ENCODE measurements at places on chromosomes 13 and 19. TPM values are rescaled to one million over a fixed set of nuclear protein-coding genes. Genes with fewer than 3 reads are reported as not detected.

POMP gene
- 52.9 TPM for total RNA-seq

F2RL3 gene
- total RNA-seq, result 9.9 TPM

FCAR gene
- total RNA-seq, result 2.0 TPM

NLRP9 gene
- not detected for total RNA-seq

ZIK1 gene
- 3.5 TPM for total RNA-seq

ZNF90 gene
- total RNA-seq, result 6.5 TPM

DNA sequence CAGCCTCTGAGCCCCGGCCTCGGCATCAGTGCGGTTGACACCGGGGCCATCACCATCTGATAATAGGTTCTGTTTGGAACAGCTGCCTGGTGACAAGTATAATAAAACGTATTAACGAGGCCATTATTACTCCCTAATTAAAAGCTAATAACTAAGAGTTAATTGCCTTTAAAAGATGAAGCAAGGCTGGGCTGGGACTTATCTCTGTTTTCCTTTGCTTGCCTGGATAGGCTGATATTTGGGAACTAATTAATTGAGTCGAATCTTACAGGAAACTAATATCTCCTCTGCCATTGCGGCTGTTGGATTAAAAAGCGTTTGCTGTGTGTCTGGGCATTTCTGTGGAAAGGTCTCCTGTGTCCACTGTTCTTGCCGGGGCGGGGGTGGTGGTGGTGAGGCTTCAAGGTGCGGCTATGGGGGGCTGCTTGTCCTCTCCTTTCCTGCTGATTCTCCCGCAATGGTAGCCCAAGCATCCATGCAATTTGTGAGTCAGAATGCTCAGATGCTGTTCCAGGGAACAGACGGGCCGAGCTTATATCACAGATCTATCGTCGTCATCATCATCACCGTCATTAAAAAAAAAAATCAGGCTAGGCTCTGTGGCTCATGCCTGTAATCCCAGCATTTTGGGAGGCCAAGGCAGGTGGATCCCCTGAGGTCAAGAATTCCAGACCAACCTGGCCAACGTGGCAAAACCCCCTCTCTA, 162.7 kb downstream of the PTPRS start:
- H3K4me1 ChIP-seq, result no peaks in the 10 kb centered on the region
- no peak for DNase-seq
- H3K36me3 ChIP-seq, result no peaks in the 10 kb centered on the region
- H3K4me3 ChIP-seq, result no peak overlapping the region

- peak overlapping the region; percentile 80 for H3K27ac ChIP-seq
- H3K4me3 ChIP-seq, result peak overlapping the region; percentile 44
- no peaks in the 10 kb centered on the region for H3K27me3 ChIP-seq
- DNase-seq, result peak; percentile 69
- no peaks in the 10 kb centered on the region for H3K4me1 ChIP-seq
These were observed 1.8 kb downstream of the GADD45B start for GRCh38 chr19:2477732-2478191.

- no peaks in the 10 kb centered on the region for H3K27me3 ChIP-seq
- H3K4me1 ChIP-seq, result no peaks in the 10 kb centered on the region
- no peaks in the 10 kb centered on the region for H3K36me3 ChIP-seq
These were observed 472.7 kb downstream of the RFC3 start for GRCh38 chr13:34290661-34291060.

DNA sequence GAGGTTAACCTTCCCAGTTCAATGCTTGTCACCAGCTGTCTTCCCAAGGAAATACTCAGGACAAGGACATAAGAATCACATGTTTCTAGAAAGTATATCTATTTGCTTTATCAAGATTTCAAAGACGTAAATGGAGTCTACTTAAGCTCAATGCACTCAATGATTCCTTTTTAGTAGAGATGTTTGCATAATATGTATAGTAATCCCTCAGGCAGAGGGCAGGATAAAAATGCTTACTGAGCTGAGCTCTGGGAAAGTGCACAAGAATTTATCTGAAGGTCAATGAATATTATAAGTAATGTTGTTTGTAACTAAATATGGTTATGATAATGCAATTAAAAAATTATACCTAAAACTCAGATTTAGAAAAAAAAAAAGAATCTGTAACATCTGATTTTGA, 1309.4 kb upstream of the SLC10A2 start:
- no peak overlapping the region for H3K27ac ChIP-seq
- no peaks in the 10 kb centered on the region for H3K4me1 ChIP-seq
- no peak overlapping the region for H3K4me3 ChIP-seq
- H3K27me3 ChIP-seq, result no peaks in the 10 kb centered on the region

GRCh38 chr13:26663791-26664190, 96.8 kb downstream of the GPR12 start:
- H3K4me1 ChIP-seq, result no peaks in the 10 kb centered on the region
- H3K27ac ChIP-seq, result no peak overlapping the region
- no peak for DNase-seq
- no peaks in the 10 kb centered on the region for H3K27me3 ChIP-seq
- no peaks in the 10 kb centered on the region for H3K36me3 ChIP-seq

DNA sequence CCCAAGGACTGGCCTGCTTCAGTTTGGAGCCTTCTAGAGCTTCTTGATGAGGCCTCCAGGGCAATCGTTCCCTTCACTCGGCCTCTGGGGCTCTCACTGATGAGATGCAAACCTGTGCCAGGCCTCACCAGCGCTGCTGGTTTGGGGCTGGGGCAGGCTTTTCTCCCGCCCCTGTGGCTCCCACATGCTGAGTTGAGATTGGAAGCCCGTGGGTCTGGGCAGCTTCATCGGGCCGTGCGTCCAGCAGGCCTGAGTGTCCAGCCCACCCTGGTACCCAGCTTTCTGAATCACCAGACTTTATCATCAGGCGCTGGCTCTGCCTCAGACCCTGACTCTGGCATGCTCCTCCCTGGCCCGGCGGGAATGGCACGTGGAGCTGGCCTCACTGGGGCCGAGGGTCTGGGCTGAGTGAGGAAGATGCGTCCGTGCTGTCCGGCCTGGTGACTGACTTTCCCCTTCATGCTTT, 4.3 kb downstream of the CALM3 start:
- H3K36me3 ChIP-seq, result peaks cover 6% of the 10 kb centered on the region
- H3K4me1 ChIP-seq, result peaks cover 4% of the 10 kb centered on the region
- no peaks in the 10 kb centered on the region for H3K27me3 ChIP-seq
- peak overlapping the region; percentile 19 for H3K27ac ChIP-seq

DNA sequence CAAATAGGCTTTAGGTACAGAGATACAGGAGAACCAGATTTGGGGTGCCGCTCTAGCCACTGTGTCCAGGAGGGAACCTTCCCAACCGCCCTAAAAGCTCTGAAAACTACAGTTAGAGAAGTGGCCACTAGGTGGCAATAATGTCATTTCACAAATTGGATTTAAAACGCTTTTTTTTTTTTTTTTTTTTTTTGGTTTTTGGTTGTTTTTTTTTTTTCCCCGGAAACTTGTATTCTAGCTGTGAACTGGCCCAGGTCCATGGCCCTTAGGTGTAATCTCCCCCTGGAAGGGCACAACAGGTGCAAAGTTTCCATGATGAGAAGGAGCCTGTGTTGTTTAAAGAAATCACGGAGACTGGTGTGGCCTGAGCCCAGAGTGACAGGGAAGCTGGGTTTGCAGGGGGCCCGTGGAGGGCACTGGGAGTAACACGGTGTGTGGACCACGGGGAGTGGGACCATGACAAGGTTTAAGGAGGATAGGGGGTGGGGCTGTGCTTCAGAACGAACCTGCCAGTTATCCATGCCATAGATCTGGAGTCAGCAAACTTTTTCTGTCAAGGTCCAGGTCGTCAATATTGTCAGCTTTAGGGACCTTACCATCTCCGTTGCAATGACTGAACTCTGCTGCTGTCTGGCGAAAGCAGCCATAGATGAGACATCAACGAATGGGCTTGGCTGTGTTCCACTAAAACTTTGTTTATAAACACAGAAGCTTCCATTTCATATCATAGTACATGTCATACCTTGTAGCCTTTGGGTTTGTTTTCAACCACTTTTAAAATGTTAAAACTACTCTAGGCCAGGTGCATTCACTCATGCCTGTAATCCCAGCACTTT, 10.1 kb downstream of the OR1I1 start:
- no peak overlapping the region for H3K27ac ChIP-seq
- DNase-seq, result no peak
- H3K36me3 ChIP-seq, result no peaks in the 10 kb centered on the region
- no peak overlapping the region for H3K4me3 ChIP-seq

- H3K4me3 ChIP-seq, result no peak overlapping the region
- DNase-seq, result no peak
- H3K27me3 ChIP-seq, result no peaks in the 10 kb centered on the region
- no peaks in the 10 kb centered on the region for H3K4me1 ChIP-seq
- no peaks in the 10 kb centered on the region for H3K36me3 ChIP-seq
These were observed 62.8 kb downstream of the EFNB2 start for GRCh38 chr13:106472621-106473020.

DNA sequence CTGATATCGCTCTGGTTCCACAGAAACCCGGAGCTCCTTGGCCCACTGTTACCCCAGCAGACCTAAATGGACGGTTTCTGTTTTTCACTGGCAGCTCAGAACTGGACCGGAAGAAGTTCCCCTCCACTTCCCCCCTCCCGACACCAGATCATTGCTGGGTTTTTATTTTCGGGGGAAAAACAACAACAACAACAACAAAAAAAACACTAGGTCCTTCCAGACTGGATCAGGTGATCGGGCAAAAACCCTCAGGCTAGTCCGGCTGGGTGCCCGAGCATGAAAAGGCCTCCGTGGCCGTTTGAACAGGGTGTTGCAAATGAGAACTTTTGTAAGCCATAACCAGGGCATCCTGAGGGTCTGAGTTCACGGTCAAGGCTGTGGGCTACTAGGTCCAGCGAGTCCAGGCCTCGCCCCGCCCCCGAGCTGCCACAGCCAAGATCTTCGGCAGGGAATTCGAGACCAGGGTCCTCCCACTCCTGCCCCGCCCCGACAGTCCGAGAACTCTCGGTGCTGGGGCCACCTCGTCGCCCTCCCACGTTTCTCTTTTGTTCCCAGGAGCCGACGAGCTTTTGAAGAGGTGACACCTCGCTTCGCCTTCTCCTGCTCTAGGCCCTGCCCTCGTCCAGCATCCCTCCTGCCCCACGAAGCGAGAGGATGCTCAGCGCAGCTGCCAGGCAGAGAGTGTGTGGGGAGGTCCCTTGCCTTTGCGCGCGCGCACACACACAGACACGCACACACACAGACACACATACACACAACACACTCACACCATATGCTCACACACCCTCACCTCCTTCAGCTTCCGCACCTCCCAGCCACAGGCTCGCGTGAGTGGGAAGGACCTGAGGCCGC, 8.8 kb downstream of the ZIC2 start:
- H3K27me3 ChIP-seq, result no peaks in the 10 kb centered on the region
- H3K36me3 ChIP-seq, result no peaks in the 10 kb centered on the region
- no peak for DNase-seq
- no peak overlapping the region for H3K27ac ChIP-seq

DNA sequence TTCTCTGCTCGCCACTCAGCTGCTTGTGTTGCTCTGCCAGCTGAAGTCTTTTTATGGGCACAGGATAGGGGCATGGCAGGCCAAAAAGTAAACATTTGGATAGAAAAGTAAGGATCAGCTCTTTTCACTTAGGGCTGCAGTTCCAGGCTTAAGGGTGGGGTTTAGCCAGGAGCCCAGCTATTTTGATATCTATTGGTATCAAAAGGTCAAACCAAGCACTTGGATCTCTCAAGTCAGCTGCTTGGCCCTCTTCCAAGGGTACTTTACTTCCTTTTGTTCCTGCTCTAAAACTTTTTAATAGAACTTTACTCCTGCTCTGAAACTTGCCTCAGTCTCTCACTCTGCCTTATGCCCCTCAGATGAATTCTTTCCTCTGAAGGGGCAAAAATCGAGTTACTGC, 55.7 kb upstream of the ABCC4 start:
- H3K4me3 ChIP-seq, result no peak overlapping the region
- H3K4me1 ChIP-seq, result no peaks in the 10 kb centered on the region
- H3K36me3 ChIP-seq, result no peaks in the 10 kb centered on the region
- H3K27ac ChIP-seq, result no peak overlapping the region
- DNase-seq, result no peak

- no peaks in the 10 kb centered on the region for H3K27me3 ChIP-seq
- DNase-seq, result no peak
- H3K4me1 ChIP-seq, result no peaks in the 10 kb centered on the region
- no peak overlapping the region for H3K4me3 ChIP-seq
These were observed 199.7 kb upstream of the TSHZ3 start for GRCh38 chr19:31548941-31549340.

DNA sequence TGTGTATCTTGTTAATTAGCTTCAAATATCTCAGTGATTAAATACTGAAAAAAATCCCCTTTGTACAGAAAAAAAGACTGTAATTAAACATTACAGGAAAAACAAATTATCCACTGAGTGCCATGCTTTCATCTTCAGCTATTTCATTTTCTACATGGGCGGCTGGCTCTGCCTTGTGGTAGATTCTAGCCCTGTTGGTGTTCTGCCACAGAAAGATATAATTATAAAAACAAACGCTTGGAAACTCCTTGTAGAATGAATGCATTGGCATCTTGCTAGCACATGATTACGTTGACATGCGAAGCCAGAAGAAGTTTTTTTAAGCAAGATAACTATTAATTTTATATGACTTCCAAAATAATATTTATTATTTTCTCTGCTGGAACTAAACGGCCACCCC, 496.8 kb downstream of the MYO16 start:
- H3K27ac ChIP-seq, result no peak overlapping the region
- no peak overlapping the region for H3K4me3 ChIP-seq
- no peak for DNase-seq
- H3K27me3 ChIP-seq, result no peaks in the 10 kb centered on the region
- no peaks in the 10 kb centered on the region for H3K36me3 ChIP-seq
